CD4-positive, alpha-beta memory T cell (primary cell): ENCODE measurements at places on chromosomes 3 and 15. TPM values are rescaled to one million over a fixed set of nuclear protein-coding genes. Genes with fewer than 3 reads are reported as not detected.

The GPR160 gene
- polyA plus RNA-seq, result 11.7 TPM

GRCh38 chr15:56869573-56869972 lies 48.9 kb upstream of the TCF12 start:
- no peaks in the 10 kb centered on the region for H3K36me3 ChIP-seq
- no peaks in the 10 kb centered on the region for H3K27me3 ChIP-seq
- no peak overlapping the region for H3K4me3 ChIP-seq
- H3K4me1 ChIP-seq, result no peaks in the 10 kb centered on the region
- H3K27ac ChIP-seq, result no peak overlapping the region

DNA sequence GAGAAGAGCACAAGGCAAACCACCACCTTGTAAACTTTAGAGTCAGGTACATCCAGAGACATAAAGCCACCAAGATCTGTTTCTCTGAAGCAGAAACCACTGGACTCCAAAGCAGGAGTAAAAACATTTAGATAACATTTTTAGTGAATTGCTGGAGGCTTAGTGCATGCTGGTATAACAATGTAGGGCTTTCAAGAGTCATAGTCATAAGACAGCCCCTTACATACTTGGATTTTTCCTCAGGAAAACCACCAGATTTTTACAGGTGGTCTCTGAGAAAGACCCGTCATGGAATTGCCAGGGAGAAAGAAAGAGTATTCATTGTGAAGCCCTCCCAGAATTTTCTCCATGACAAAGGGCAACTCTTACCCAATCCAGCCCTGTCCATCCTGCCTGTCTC lies 434.5 kb upstream of the NAALADL2 start:
- no peaks in the 10 kb centered on the region for H3K27me3 ChIP-seq
- H3K4me3 ChIP-seq, result no peak overlapping the region
- no peaks in the 10 kb centered on the region for H3K36me3 ChIP-seq
- H3K27ac ChIP-seq, result no peak overlapping the region
- no peaks in the 10 kb centered on the region for H3K4me1 ChIP-seq

GRCh38 chr3:79597709-79598108 lies 170.1 kb downstream of the ROBO1 start:
- H3K27me3 ChIP-seq, result no peaks in the 10 kb centered on the region
- no peak overlapping the region for H3K4me3 ChIP-seq
- DNase-seq, result no peak
- H3K27ac ChIP-seq, result no peak overlapping the region

- no peak for DNase-seq
- no peak overlapping the region for H3K4me3 ChIP-seq
- H3K27ac ChIP-seq, result no peak overlapping the region
Measured at GRCh38 chr3:180693656-180694055, 14.4 kb upstream of the CCDC39 start.

DNA sequence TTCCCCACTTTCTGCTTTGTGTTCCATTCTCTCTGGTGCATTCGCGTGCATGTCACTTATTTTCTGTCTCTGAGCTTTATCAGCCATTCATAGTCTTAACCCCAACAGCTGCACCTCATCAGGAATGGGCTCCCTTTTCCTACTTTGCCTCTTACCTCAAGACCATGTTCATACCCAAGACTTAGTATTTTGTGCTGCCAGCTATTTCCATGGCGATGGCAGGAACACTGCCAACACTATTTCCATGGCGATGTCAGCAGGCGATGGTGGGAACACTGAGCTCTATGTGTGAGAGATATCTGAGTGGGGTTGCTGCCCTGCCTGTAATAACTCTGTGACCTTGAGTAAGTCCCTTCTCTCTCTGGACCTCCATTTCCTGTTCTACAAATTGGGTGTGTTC lies 5.5 kb downstream of the ZNF35 start:
- H3K4me1 ChIP-seq, result no peaks in the 10 kb centered on the region
- H3K27me3 ChIP-seq, result no peaks in the 10 kb centered on the region
- no peak overlapping the region for H3K27ac ChIP-seq
